ENCODE measurements at places on chromosomes 3 and 15. TPM values are rescaled to one million over a fixed set of nuclear protein-coding genes. Genes with fewer than 3 reads are reported as not detected.

- peak; percentile 74 for DNase-seq
Measured at GRCh38 chr3:15635121-15635661, 33.6 kb downstream of the BTD start.

DNA sequence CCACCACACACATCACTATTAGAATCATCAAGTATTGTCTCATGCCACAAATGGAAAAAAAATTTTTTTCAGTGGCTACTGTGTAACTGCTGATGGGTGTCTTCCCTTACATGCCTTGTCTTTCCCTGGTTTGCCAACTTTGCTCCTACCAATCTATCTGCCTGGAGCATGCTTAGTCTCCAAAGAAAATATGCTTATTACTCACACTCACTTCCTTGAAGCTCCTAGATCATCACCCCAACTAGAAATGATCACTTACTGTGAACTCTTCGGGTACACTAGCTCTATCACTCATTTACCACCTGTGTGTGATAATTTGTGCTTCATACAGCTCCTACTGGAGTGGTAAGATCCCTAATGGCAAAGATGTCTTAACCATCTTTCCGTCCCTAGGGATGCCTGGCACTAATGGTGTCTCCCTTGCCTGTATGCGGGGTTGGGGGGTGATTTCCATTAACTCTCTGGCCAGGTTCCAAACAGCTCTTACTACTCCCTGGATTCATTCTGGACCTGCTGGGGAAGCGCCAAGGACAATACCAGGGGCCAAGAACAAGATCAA lies 799 bp downstream of the VPS33B start:
- DNase-seq: no peak

ST3GAL6 gene
- 11.0 TPM for total RNA-seq

DNA sequence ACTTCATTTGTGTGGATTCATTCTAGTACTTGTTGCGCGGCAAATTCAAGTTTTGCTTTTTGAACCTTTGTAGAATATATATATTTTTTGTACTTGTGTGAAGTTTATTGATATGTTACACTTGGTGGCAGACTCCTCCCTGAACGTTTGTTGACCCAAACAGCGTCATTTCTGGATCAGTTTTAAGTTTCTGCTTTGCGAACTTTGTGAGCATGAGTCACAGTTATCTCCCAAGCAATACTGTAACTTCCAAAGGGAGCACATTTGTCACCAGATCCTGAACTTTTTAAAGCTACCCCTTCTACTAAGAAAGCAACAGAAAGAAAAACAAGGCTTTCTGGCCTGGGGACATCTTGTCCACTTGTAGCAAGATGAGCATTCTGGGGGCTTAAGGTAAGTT lies 74.8 kb upstream of the CACNA2D3 start:
- DNase-seq: no peak

DNA sequence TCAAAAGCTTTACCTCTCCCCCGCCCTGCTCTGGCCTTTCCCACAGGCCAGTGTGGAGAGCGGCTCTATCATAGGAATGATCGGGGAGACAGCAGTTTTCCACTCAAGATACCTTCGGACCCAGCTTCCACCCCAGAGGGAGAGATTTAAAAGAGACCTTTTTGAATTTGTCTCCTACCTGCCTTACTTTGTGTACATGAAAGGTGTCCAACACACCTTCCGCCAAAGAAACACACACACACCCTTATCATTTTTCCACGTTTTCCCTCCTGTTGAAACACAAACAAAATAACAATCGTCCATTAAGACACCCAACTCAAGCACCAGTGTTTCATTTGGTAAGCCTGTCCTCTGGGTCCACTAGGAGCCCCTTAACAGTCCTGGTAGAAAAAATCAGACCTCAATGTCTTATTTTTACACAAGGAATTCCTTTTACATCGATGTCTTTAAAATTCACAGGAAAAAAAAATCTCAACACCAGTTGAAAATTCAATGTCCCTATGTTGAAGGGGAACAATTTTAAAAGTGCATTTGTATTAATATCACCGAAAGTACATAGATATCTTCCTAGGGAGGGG lies 4.0 kb downstream of the HES1 start:
- DNase-seq: no peak

All from uterus (tissue), 4 donors.